ENCODE measurements at places on chromosomes 16 and 17.

DNA sequence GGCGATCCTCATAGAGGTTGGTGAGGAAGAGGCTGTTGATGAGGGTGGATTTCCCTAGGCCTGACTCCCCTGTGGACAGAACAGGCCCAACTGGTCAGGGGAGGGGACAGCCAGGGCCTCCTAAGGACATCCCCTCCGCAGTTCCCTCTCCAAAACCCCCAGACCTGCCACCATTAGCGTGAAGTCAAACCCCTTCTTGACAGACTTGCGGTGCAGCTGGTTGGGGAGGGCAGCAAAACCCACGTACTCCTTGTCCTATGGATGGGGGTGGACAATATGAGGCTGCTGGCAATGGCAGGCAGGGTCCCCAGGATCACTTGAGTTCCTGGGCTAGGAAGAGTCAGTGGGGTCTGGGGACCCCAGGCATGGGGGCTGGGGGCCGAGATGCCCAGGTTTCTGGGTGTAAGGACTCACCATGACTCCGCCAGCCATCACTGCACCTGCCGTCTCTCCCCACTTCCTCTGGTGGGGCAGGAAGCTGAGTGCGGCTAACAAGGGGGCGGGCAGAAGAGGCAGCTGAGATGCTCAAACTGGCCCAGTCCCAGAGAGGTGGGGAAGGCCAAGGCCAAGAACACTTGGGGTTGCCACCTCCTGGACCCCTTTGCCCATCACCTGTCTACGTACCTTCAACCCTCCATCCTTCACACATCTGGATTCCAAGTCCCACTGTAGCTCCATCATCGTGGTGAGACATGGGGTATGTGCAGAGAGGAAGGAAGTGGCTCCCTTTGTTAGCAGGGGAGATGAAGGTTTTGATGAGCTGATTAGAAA lies at the start of gene SEPTIN1:
SEPTIN1 (minus strand) TSS at position 451 of the 771 bp plus-strand sequence; CDS start at position 432, 19 bp downstream.
- DNase-seq = no peak

DNA sequence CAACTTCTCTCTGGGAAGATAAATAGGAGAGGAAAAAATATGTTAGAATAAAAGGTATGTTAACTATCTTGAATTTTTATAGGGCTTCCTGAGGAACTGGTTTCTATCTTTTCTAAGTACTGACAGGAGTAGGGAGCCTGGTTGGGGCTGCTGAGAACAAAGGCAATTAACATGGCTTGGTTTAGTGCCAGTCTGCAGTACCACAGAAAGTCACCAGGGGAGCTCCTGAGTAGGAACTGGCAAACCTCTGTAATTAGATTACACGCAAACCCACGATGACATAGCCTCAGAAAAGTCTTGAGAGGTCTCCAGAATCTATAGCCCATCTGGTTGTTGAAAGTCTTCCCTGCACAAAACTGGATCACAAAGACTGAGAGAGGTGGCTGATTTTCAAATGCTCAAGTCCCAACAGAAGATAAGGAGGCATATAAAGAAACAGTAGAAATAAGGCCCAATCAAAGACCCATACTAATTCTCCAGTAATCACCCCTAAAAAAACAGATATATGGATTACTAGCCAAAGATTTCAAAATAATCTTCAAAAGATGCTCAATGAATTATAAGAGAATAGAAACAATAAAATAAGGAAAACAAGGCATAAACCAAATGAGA lies 11.7 kb upstream of the CNTNAP4 start:
- DNase-seq = peak; percentile 46

DNA sequence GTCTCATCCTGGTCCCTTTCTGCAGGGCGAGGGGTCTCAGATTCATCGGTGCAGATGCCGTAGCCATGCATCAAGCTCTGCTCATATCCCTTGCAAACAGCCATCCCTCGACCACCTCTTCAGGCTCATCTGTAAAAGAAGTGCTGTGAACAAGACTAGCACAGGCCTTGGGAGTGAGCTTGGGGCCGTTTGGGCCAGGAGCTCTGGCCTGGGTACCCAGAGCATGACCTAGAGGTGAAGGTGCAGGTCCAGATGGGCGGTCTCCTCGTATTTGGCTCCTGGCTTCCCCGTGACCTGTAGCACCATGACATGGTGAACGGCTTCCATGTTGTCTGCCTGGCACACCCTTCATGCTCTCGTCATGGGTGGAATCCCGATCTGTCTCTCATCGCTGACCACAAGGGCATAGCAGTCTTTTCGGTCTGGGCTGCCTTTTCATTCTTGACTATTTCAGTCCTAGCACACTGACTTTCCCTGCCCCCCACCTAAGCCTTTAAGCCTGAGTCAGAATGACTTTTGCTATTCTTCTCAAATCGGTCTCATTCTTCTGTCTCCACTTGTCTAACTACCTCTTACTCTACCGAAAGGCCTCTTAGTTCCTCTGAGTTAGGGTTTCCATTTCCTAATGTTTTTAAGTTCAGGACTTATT lies 216.0 kb downstream of the FOXL1 start:
- DNase-seq = no peak

DNA sequence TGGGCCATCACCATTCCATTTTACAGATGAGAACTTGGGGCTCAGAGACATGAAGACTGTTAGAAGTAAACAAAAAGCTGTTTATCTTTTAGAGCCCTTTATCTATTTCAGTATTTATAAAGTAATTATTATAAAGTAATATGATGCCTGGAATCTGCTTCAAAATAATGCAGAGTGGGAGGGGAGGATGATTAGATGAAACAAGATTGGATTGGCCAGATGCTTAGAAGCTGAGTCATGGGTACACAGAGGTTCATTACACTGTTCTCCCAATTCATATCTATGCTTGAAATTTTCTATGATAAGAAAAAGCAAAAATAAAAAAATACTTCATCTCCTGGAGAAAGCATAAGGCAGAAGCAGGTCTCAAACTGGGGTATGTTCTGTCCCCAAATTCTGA lies 29.4 kb downstream of the TOM1L2 start:
- no peak for DNase-seq

- no peak for DNase-seq
Observed at GRCh38 chr17:8621585-8621984, 8.9 kb downstream of the MYH10 start.

DNA sequence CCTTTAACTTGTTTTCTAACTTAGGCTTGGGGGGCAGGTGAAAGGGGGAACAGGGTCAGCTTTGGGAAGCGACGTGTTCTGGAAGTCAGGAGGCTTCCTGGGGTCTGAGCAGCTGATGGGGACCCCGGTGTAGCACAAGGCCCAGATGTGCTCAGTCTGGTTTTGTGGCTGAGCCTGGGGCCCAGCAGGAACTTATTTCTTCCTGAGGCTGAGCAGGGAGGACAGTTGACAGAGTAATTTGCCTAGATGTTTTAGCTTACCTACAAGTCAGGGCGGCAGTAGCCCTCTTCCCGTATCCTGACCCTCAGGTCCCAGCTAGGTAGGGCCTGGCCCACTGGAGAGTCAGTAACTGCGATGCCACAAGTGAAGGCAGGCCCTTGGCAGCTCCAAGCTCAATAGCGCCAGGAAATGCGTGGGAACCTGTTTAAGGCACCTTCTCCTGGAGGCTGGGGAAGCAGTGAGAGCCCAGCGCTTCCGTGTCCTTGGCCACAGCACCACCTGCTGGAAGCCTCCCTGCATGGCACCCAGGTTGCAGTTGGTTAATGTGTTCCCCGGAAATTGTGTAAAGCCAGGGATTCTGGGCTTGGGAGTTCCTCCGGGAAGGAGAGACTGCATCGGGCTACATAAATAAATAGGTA lies 5.2 kb downstream of the CCR7 start:
- peak; percentile 91 for DNase-seq

DNA sequence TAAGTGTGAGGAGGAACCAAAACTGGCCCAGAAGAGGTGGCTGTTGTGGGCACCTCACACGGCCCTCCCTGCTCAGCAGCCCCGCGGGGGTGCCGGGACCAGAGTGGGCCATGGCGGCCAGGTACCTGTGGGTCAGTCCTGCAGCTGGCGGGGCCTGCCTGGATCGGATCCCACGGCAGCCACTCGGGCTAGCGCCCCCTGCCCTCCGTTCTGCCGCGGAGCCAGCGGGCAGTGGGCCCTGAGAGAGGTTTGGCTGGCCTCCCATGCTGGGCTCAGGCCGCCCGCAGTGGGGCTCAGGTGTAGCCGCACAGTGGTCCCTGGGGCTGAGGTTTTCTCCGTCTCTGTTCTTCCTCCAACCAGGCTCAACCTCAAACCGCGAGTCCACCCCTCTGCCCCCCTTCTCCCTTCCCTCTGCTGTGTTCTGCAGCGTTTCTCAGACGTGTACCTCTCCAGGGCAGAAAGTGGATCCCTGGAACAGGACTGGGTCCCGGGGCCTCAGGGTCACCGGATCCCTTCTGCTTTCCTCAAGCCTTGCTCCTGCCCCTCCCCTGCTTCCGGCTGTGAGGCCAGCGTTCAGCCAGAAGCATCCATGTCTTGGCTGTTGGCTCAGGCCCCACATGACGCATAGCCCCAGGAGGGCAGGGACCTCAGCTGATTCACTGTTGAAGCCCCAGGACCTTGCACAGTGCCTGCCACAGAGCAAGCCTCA lies 28.6 kb upstream of the ITGA3 start:
- DNase-seq = peak; percentile 93

- no peak for DNase-seq
Observed at GRCh38 chr17:82278308-82278707, 4.8 kb upstream of the CSNK1D start.

GRCh38 chr17:75602644-75603043 lies 15.0 kb downstream of the MYO15B start:
- DNase-seq = no peak

- DNase-seq = no peak
Observed at GRCh38 chr16:1028056-1028455, 44.5 kb upstream of the SSTR5 start.

DNA sequence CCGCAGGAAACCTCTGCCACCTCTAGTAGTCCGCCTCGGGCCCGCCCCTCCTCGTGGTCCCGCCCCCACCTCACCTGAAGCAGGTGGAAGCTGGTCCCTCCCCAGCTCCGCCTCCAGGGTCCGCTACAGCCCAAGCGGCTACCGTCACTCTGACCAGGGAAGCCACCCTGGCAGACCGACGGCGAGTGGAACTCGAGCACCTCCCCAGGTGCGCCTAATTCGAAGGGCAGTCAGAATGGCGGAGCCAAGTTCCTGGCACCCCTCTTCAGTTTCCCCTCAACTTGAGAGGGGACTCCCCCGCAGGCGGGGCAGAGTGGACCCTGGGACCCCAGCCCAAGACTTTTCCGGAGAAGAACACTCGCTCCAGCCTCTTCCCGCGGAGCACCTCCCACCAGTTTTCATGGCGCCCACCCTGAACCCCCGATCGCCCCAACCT lies 507 bp downstream of the FHOD1 start:
- no peak for DNase-seq

GRCh38 chr17:901964-902363 lies 77.6 kb downstream of the NXN start:
- DNase-seq = no peak

- no peak for DNase-seq
Observed at GRCh38 chr17:40686192-40686591, 17.4 kb downstream of the KRT24 start.

DNA sequence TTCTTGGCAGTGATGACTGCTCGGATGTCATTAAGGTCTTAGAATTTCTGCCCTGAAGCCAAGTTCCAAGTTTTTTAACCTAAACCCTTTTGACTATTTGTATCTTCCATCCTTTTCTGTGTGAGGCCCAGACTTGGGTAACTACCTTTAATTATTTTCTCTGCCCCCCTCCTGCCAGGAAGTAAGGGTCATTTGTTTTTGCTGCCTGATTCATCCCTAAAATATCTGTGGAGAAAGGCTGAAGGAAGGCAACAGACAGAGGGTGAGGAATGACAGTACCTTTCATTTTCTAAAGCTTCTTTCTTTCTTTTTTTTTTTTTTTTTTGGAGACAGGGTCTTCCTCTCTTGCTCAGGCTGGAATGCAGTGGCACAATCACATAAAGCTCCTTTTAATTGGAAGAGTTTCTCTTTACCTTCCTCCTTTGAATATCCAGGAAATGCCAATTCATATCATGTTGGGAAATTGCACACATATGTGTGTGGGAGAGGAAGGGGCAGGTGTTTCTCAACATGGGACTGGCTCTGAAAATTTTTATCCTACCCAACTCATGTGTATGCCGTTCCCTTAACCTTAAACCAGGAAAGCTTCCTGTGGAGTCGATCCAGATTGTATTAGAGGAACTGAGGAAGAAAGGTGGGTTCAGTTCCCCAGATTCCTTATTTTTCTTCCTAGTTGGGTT lies 957 bp downstream of the VPS25 start:
- DNase-seq = no peak

- DNase-seq = no peak
Observed at GRCh38 chr17:4162321-4162720, 19.3 kb downstream of the CYB5D2 start.

GRCh38 chr17:1471490-1471889 lies 15.5 kb upstream of the CRK start:
- DNase-seq = no peak

DNA sequence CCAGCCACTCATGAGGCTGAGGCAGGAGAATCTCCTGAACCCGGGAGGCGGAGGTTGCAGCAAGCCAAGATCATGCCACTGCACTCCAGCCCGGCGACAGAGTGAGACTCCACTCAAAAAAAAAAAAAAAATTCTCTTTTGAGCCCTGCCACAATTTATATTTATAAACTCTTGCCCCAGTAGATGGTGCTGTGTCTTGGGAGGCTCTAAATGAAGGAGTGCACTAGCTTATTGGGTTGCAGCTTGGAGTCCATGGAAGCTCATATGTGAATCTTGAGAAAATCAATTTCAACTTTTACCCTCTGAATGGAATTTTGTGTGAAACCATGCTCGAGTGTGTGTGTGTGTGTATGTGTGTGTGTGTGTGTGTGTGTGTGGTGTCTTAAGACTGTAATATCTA lies 420.1 kb downstream of the HS3ST4 start:
- no peak for DNase-seq

DNA sequence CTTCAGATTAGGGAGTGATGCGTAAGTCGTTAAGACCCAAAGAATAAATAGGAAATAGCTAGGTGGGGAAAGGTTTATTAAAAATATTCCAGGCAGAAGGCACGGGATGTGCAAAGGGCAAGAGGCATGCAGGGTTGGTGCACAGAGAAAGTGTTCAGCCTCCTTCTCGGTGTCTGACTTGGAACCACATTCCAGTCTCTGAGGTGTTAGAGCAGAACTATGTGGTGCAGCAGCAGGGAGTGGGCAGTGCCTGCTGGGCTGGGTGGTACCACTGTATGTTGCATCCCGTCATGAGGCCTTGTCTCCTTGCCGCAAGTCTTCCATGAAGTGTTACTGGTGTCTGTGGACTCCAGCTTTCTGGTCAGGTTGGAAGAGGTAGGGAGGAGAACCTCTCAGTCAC lies 11.1 kb downstream of the NKD1 start:
- DNase-seq = no peak

- DNase-seq = peak; percentile 84
Observed at GRCh38 chr16:87145181-87146176, 171.7 kb downstream of the C16orf95 start.
